ENCODE measurements at places on chromosomes 2 and 18.

DNA sequence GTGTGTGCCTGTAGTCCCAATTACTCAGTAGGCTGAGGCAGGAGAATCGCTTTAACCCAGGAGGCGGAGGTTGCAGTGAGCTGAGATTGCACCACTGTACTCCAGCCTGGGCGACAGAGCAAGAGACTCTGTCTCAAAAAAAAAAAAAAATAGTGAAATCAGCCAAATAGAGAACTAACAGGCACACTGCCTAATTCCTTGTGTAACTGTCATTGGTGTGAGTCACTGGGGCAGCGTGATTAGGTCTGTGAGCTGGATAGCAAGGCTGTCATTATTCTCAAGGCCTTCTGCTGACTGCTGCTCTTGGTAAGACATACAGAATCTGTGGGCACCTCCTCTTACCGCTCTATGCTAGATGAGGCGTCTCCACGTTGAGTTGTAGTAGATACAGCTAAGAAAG, 270.3 kb downstream of the NEDD4L start:
- DNase-seq = no peak

DNA sequence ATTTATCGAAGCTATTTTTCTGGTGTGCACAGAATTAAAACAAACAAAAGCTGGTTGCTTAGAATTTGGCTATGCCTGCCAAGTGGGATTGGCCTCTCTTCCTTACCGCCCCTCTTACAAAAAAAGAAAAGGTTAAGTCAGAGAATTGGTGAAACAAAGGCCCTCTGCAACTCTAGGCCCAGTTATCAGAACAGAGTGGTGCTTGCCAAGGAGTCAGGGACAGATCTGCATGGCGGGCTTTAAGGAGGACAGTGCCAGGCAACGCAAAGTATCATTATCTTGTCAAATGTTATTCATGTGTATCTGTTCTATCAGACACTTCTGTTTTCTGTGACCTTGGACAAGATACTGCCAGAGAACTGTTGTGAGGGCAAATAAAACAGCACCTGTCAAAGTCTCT, 78.3 kb downstream of the TGIF1 start:
- no peak for DNase-seq

DNA sequence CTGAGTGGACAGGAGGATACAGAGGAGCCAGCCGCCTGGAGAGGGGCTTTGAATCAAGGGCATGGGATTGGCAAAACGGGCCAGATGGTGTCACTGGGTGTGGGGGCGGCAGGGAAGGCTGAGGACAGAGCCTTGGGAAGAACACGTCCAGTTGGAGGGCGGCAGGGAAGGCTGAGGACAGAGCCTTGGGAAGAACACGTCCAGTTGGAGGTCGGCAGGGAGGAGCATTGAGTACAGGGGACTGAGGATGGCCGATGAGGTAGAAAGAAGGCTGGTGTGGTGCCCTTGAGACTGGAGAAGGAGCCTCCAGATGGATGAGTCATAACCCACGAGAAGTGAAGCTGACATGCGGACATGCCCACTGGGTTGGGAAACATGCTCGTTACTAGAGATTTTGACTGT, 4.5 kb downstream of the HES6 start:
- DNase-seq = no peak

- DNase-seq = no peak
Observed at GRCh38 chr2:241966647-241967466, 97.3 kb downstream of the RTP5 start.

- no peak for DNase-seq
Observed at GRCh38 chr2:143847257-143847656, 672.7 kb downstream of the ZEB2 start.

DNA sequence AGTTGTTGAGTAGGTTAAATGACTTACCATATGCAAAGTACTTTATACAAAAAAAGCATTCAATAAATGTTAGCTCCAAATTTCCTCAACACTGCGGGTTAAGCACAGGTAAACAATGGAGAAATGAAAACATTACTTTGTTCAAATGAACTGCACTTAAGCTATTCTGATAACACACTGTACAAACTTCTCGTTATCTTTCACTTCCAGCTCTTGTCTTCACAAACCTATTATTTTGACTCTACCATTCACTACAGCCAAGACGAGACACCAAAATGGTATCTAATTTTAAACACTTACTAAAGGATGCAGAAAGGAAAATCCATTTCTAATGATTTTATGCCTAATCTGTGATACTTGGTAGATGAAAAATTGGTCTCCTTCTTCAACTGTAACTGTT, 43.8 kb downstream of the SLC40A1 start:
- no peak for DNase-seq

GRCh38 chr2:131030478-131030971, 62.7 kb downstream of the FAM168B start:
- no peak for DNase-seq

- DNase-seq = no peak
Observed at GRCh38 chr18:79422022-79422782, 26.5 kb downstream of the NFATC1 start.

GRCh38 chr2:34738691-34739090, 1139.6 kb upstream of the FAM98A start:
- no peak for DNase-seq

DNA sequence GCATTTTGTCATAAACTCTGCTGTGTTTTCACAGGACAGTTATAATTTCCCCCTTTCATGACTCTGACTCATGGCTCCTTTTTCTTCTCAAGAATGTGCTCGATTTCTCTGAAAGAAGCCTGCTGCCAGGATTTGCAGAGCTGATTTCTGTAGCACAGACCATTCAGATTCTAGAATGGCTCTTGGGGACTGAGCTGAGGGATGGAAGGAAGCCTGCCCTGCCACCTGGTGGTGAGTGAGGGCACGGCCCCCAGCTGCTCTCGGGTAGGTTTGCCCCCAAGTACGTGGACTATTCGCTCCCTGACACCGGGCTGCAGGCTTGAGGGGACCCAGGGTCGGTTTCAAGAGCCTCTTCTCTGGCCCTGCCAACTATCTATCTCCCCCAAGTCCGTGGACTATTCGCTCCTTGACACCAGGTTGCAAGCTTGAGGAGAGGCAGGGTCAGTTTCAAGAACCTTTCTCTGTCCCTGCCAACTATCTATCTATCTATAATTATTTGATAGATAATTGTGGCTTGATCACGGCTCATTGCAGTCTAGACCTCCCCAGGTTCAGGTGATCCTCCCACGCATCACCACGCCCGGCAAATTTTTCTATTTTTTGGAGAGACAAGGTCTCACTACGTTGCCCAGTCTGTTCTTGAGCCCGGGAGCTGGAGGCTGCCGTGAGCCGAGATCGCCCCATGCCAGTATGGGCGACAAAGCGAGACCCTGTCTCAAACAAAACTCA, 1.4 kb upstream of the SMYD5 start:
- peak; percentile 50 for DNase-seq

- no peak for DNase-seq
Observed at GRCh38 chr2:217820904-217821303, 181.9 kb downstream of the TNS1 start.

- no peak for DNase-seq
Observed at GRCh38 chr18:79583984-79584401, 95.6 kb upstream of the CTDP1 start.
